ENCODE measurements at places on chromosomes 3 and 15.

DNA sequence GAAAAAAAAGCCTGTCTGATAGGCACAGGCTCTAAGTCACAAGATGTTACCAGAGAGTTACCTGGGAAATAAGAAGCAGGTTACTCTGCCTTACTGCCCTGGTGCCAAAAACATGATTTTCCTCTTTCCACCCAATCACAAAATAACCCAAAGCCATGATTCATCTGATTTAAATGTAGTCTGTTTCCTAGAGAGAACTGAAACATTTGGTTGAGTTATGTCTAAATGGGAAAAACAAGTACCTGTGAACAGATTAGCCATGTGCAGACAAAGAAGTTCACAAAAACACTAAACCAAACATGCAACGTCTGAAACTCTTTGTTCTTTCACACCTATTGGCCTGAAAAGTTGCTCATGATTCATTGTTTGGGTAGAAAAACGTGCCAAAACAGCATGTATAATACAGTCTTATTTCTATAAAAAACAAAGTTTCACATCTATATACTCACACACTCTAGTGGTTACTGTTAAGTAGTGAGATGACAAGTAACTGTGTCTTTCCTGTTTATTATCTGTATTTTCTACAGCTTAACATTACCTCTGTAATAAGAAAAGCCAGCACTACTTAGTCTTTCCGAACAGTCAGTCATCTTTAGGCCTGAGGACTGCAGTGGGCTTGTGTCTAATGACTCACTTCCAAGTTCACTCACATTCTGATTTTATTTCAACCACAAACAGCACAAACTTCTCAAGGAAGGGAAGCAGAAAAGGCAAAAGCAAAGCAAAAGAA is 30.2 kb downstream of the FAM174B start:
- DNase-seq, result peak; percentile 73

- no peak for DNase-seq
Measured at GRCh38 chr3:30586806-30587486, 19.5 kb upstream of the TGFBR2 start.

DNA sequence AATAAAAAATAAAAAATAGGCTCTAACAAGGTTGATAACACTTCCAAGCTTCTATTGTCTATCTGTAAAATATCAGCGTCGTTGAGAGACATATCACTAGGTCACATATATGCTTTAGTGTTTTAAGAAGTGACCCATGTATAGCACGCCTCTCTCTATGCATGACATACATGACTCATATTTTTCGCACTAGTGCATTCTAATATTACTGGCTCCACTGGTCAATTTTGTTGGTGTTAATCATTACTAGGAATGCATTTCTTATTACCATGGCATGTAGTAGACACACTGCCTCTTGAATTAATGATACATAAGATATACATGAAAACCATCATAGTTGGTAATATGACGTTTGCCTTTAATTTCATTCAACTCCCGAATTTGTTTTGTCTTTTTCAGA is 203.1 kb downstream of the CHL1 start:
- no peak for DNase-seq

- no peak for DNase-seq
Measured at GRCh38 chr3:171806200-171807128, 3.8 kb downstream of the PLD1 start.
